ENCODE measurements at places on chromosomes 1 and 21.

DNA sequence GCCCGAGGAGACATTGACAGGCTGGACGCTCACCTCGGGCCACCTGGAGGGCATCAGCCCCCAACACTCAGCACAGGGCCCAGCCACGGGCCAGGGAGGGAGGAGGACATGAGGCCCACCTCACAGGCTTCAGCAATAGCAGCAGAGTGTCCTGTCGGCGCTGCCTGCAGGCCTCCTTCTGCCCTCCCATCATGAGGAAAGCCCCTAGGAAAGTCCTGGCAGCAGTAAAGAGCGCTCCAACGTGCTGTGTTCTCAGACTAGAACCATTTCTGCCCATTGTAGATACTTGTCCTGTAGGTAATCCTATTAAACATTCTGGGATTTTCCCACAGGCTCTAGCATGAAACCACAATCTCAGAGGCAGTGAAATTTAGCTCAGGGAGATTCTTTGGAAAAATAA, 62.0 kb upstream of the GALNT2 start:
- DNase-seq: no peak

DNA sequence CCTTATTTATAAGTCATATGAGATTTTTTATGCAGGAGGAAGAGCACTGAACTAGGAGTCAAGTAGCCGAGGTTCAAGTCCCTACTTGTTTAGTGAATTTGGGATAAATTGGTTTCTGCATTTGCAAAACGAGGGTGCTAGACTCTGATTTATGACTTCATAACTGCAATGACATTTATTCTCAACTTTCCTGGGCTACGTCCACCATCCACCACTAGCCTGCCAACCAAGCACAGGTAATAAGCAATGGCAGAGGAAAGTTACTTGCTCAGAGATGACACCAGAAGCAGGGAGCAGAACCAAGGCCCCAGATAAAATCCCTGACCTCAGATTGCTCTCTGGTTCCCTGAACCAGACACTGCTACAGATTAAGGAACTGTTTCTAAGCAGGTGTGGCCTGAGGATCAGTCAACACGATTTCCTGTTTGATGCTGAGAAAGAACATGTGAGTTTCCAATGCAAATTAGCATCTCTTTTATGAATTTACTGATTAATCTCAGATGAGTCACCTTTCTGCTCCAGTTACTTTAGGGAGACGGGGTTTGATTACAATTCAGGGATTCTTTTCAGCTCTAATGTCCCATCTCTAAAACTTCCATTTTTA, 52.7 kb downstream of the PLPP3 start:
- DNase-seq: no peak

- DNase-seq: peak; percentile 13
These were observed 100.7 kb upstream of the SPATA6 start for GRCh38 chr1:48572646-48573258.

GRCh38 chr1:107526524-107527198, 385.8 kb downstream of the NTNG1 start:
- no peak for DNase-seq

DNA sequence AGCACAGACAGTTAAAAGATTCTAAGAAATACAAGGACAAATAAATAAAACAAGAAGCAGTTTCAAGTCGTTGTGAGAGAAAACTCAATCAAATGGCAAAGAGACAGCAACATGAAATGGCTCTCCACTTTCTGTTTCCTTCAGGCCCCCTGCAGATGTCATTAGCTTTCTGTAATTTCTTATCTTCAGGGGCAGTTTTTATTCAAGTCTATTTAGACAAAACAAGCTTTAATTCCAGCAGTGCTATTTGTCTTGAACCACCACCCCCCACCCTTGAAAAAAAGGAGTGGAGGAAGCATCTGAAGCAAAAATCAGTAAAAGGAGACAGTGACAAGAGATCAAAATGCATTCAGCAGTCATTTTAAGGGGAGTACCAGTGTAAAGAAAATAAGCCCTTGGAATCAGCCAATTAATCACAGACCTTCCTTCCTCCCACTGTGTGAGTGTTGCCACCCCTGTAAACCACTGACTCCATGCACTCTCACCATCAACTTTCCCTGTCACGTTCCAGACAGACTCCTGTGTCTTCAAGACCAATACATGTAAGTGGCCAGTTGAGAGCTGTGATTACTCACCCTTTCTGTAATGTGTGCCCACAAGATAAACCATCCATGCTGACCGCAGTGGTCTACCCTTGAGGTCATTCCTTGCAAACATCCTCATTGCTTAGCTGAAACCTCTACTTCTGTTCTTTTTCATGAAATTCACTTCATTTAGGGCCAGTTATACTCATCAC, 136.1 kb upstream of the HOOK1 start:
- DNase-seq: peak; percentile 89

DNA sequence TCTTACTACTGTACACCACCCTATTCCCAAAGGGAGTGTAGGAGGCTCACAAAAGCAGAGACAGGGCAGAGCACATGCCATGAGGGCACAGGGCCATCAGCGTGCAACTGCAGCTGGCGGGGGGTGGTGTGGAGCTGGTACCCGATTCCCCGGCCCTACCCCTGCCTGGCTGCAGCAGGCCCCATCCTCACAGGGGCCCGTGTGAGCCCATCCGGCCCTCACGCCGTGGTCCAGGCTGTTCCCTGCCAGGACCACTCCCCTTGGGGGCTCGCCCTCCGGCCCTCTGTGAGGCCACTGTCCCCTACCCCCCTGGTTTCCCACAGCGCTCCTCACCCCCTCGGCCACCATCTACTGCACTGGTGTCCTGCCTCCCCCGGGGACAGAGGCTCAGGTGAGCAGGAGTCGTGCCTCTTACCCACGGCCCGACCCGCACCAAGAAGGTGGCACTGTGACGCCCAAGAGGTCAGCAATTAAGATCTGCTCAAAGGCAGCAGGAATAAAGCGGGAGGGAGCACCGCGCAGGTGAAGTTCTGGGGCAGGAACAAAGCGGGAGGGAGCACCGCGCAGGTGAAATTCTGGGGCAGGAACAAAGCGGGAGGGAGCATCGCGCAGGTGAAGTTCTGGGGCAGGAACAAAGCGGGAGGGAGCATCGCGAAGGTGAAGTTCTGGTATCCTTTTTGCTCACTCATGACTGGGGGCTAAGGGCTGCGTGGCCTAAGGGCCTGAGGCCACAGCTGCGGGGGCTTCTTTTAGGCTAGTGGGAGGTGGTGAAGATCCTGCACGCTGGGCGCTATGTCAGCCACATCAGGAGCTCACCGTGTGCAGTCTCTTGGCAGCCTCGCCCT, 3.9 kb downstream of the POFUT2 start:
- DNase-seq: no peak

- no peak for DNase-seq
These were observed 5.2 kb upstream of the PALMD start for GRCh38 chr1:99640672-99641071.

GRCh38 chr21:45322960-45323461, 35.3 kb upstream of the POFUT2 start:
- DNase-seq: no peak

- no peak for DNase-seq
These were observed 113.7 kb downstream of the CRYAA start for GRCh38 chr21:43282358-43283120.

GRCh38 chr1:64508629-64509028, 38.7 kb downstream of the CACHD1 start:
- DNase-seq: no peak

DNA sequence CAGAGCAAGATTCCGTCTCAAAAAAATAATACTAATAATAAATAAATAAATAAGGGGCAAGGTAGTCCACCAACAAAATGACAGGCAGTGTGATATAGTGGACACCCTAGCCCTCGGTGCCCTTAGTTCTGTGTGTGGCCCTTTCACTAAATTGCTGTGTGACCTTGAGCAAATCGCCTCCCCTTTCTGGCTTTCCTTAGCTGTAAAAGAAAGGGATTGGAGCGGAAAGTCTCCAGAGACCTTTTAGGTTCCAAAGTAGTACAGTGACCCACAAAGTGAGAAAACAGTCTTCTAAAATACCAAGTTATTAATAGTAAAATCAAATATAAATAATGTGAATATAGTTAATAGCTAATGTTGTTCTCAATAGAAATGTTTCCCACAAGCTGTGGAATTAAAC, 7.6 kb downstream of the LMNA start:
- no peak for DNase-seq

- peak; percentile 86 for DNase-seq
These were observed 633.8 kb downstream of the PTPRC start for GRCh38 chr1:199272628-199273086.

DNA sequence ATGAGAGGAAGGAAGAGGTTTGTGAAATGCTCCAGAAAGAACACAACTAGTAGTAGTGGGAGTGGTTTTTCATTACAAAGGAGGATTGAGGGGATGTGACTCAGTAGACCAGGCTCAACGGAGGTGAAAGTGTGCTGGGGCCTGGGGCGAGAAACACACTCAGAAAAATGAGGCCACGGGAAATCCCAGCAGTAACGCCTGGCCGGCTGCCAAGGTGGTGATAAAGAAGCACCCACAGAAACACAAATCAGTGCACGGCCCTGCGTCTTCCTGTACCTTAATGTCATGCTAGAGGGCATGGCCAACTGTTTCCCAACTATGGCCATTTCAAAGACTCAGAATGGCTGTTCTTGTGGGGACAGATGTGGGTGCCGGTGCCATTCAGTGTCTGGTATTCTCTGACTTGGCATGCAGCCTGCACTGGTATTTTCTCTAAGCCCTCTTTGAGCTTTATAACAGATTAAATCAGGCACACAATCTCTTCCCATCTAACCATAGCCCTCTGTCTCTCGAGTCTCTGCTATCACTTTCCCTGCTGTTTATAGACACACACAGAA, 38.2 kb downstream of the URB2 start:
- DNase-seq: no peak

DNA sequence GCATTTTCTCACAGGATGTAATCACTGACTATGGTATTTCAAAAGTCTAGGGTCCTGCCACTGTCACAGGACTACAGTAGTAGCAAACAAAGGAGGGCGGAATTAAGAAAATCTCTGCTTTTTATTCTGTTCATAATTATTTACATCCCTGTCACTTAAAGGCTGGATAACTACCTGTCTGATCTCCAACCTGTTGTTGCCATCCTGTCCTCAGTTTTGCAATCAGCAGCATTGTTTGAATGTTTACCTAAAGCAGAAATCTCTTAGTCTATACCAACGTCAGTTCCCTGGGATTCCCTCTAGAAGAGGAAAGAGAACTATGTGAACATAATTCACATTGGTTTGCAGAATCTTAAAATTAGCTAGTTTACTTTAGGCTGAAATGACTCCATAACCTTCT, 218.5 kb downstream of the PBX1 start:
- DNase-seq: no peak

- DNase-seq: no peak
These were observed 749 bp downstream of the PCBP3 start for GRCh38 chr21:45644041-45644906.

DNA sequence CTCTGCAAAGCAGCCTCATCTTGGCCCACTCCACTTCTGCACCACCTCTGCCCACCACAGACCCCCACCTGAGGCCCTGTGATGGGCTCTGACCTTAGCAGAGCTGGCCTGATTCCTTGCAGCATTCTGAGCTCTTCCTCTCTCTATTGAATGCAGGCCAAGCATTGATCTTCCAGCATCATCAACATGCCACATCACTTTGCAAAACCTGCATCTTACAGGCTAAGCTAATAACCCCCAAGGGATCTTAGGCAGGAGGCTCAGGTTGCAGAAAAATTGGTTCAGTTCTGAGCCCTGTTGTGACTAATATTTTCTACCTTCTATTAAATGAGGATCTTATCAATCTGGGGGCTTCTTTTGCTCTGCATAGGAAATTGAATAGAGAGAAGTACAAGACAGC, 78.7 kb downstream of the ATP1A1 start:
- no peak for DNase-seq
